NCI-H1092 treated with DMSO at 0.1 percent for 48 hours (cell line): ENCODE measurements at places on chromosomes 5 and 9.

DNA sequence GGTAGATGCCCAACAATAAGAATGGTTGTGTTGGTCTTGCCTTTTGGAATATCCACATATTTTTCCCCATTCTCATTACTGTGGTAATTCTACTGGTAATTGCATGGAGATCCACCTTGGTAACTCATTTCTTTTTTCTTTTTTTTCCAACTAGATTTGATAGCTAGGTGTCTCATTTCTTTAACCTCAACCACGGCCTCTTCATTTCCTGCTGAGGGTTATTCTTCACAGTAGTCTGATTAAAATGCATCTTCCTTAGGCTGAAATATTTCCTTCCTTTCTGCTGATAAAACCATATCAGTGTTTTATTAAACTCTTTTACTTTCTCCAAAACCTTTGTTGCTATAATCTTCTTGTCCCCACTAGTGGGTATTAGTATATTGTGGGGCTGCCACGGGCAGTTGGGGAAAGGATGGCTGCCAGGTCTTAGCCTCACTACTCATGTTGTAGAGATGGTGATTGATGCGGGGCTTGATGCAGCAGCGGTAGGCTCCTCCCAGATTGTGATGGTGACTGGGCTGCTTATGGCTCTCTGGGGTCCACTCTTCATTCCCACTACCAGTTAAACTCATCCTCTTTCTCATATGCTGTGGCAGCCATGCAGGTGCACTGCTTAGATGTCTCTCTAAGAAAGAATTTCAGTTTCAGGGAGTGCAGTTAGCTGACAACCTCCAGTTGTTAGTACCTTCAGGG lies 35.9 kb downstream of the KIF2A start:
- DNase-seq: no peak

DNA sequence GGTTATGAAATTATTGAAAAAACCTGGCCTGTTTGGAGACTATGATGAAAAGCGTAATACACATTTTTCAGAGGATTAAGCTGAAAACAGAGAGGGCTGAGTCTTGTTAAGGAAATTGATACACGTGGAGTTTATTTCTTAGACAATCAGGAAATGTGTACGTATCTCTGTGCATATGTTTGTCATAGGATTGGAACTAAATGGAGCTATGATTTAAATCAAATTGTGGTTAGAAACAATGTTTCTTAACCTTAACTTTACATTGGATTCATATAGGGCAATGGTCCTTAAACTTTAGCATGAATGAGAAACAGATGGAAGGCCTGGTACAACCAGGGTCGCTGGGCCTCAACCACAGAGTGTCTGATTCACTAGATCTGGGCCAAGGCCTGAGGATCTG lies 451.6 kb downstream of the CDH18 start:
- no peak for DNase-seq

- no peak for DNase-seq
Measured at GRCh38 chr5:7925961-7926695, 57.2 kb downstream of the MTRR start.

- no peak for DNase-seq
Measured at GRCh38 chr5:133242221-133242835, 190.5 kb downstream of the HSPA4 start.

DNA sequence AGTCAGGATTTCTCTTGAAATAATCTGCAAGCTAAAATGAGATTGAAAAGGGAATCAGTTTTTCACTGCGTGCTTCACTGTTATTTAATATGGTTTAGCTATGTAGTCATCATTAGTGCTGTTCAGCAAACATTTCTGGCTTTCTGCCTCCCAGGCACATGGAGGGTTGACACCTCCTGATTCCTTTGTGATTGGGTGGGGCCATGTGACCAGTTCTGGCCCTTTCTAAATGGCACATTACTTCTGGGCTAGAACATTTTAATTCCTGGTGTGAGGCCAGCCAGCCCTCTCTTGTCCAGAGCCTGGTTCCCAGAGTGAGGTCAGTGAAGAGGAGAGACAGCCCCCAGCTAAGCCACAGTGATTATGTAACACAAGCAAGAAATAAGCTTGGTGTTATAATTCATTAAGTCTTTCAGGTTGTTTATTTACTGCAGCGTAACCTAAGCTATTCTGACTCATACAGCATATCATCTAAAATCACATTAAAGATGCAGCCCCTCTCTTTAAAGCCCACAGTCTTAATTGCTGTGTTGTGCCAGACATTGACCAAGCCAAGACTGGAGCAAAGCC lies 17.4 kb upstream of the ARSI start:
- DNase-seq: no peak

- no peak for DNase-seq
Measured at GRCh38 chr9:121839726-121840500, 188.5 kb downstream of the DAB2IP start.
